ENCODE measurements at places on chromosomes 11 and 22. TPM values are rescaled to one million over a fixed set of nuclear protein-coding genes. Genes with fewer than 3 reads are reported as not detected.

GRCh38 chr22:46347646-46348045, 12.1 kb downstream of the TRMU start:
- peaks cover 2% of the 10 kb centered on the region for H3K4me1 ChIP-seq
- H3K36me3 ChIP-seq, result no peaks in the 10 kb centered on the region
- no peaks in the 10 kb centered on the region for H3K27me3 ChIP-seq

DNA sequence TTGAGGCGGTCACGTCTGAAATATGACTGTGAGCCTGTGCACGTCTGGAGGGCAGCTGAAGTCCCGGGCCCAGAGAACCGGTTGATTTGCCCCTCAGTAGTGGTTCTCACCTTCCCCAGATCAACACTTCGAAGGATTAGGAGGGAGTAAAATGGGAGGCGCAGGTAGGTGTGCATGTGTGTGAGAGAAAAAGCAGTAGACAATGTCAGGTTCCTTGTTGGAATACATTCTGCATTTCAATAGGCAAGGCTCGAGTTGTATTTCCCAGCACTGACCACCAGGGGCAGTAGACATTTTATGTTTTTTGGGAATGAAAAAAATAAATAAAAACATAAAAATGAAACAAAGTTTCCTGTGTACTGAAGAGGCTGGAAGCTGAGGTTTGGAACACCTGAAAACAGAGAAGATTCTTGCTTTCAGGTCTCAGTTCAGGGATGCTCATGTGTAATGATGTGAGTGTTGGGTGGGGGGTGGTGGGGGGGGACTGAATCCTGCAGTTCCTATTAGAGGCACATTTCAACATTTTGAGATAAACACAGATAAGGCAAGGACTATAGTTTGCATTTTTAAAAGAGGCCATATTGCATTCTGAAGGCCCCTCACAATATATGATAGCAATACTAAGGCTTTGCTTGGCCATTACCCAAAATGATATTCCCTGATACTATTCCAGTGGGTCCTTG, 333.9 kb downstream of the CADM1 start:
- no peak overlapping the region for H3K27ac ChIP-seq
- H3K4me3 ChIP-seq, result no peak overlapping the region
- no peak for DNase-seq

- H3K36me3 ChIP-seq, result no peaks in the 10 kb centered on the region
- no peaks in the 10 kb centered on the region for H3K4me1 ChIP-seq
- no peak overlapping the region for H3K27ac ChIP-seq
- no peak overlapping the region for H3K4me3 ChIP-seq
Observed at GRCh38 chr22:23530766-23531282, 49.3 kb downstream of the IGLL1 start.

GRCh38 chr11:11657218-11657955, 35.6 kb upstream of the GALNT18 start:
- no peaks in the 10 kb centered on the region for H3K27me3 ChIP-seq
- DNase-seq, result no peak
- H3K27ac ChIP-seq, result no peak overlapping the region
- H3K36me3 ChIP-seq, result no peaks in the 10 kb centered on the region

DNA sequence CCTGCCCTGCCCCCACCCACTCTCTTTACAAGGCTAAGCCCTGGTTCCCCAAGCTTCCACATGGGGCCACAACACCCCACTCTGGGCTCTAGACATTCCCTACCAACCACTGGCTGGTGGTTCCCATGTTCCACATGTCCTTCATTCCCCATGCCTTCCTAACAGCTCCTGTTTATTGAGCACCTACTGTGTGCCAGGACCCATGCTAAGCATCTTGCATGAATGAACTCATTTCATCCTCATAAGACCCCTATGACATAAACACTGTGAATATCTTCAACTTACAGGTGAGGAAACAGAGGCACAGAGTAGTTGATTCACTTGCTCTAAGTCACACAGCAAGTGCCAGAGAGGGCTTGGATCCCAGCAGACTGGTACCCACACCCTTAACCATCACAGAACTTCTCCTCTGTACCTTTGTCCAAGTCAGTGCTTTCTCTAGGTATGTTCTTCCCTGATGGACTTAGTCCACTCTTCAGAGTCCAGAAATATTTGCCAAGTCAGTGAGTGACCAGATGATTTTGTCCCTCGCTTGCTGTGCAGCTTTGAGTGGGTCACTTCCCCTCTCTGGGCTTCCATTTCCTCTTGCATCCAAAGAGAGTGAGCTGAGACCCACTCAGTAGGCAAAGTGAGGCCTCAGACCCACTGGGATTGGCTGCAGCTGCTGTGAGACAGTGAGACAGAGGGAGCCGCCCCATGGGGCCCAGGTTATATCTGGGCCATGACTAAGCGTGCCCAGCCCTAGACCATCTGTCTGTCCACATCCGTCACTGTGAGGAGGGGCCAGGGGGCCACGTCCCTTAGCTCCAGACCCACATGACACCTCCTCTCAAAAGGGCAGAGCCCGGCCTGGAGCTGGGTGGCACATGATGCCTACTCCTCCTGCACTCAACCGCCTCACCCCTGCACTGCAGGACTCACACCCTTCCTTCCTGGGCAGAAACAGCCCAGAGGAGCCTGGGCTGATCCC, 132.4 kb downstream of the MN1 start:
- H3K36me3 ChIP-seq, result no peaks in the 10 kb centered on the region
- DNase-seq, result no peak
- no peak overlapping the region for H3K27ac ChIP-seq
- peaks cover 11% of the 10 kb centered on the region for H3K4me1 ChIP-seq

LRRC4C gene
- 5.1 TPM for polyA plus RNA-seq

PNPLA3 gene
- 0.34 TPM for polyA plus RNA-seq

RASD2 gene
- polyA plus RNA-seq, result 0.27 TPM

OR52A1 gene
- polyA plus RNA-seq, result 0.03 TPM

MN1 gene
- polyA plus RNA-seq, result 3.6 TPM

FADS1 gene
- polyA plus RNA-seq, result 41.7 TPM

All from left lung (tissue), 14 donors.